Fibroblast of skin of right biceps (primary cell): ENCODE measurements at places on chromosomes 2 and 18.

- DNase-seq = no peak
Observed at GRCh38 chr2:75311521-75311920, 112.2 kb upstream of the TACR1 start.

DNA sequence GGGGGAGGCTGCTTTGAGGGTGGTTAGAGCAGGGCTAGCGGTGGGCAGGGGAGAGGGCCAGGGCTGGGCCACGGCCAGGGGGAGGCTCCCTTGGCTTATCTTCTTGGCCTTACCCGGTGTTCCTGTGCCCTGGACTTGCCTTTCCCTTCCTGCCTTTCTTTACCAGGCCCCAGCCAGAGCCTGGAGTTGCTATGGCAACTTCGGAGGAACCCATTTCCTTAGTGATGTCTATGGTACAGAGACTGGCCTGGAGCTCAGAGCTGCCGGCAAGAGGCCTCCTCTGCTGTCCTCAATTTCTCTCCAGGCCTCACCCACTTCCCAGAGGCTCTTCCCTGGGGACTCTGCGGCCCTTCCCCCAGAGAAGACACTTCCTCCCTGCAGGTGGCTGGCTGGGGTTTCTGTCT lies 11.5 kb downstream of the SPEG start:
- DNase-seq = peak; percentile 73

GRCh38 chr2:10720947-10721395 lies 459 bp upstream of the ATP6V1C2 start:
- no peak for DNase-seq

GRCh38 chr2:45964223-45964841 lies 312.9 kb downstream of the PRKCE start:
- peak; percentile 92 for DNase-seq

DNA sequence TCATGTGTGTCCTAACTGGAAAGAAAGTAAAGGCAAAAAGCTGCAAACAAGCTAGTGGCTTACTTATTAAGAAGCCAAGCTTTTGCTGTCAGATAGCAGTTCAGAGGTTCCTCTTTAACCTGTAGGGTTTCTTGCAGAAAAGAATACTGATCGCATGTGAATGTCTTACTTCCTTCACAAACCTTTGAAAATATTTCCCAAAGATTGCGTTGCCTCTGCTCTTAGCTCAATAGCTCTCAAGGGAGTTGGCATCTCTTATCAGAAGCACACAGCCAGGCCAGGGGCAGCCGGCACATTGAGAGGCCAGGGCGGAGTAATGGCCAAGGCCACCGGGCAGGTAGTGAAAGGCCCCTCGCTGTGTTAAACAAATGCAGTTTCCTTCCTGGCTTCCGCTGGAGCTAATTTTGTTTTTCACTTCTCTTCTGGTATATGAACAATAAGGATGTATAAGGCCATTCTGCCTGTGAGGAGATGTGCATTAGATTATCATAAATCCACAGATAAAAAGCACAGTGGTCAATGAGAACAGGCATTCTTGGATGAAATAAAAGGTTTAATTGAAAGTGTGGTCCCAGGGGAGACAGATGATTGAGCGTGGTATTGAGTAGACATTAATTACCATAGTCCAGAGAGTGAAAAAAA lies 542.4 kb upstream of the NRP2 start:
- no peak for DNase-seq

DNA sequence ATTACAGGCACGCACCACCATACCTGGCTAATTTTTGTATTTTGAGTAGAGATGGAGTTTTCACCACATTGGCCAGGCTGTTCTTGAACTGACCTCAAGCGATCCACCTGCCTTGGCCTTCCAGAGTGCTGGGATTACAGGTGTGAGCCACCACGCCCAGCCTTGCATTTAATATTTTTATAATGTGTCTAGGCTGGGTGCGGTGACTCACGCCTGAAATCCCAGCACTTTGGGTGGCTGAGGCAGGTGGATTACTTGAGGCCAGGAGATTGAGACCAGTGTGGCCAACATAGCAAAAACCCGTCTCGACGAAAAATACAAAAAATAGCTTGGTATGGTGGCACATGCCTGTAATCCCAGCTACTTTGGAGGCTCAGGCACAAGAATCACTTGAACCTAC lies 3.2 kb downstream of the RPL37A start:
- DNase-seq = no peak

DNA sequence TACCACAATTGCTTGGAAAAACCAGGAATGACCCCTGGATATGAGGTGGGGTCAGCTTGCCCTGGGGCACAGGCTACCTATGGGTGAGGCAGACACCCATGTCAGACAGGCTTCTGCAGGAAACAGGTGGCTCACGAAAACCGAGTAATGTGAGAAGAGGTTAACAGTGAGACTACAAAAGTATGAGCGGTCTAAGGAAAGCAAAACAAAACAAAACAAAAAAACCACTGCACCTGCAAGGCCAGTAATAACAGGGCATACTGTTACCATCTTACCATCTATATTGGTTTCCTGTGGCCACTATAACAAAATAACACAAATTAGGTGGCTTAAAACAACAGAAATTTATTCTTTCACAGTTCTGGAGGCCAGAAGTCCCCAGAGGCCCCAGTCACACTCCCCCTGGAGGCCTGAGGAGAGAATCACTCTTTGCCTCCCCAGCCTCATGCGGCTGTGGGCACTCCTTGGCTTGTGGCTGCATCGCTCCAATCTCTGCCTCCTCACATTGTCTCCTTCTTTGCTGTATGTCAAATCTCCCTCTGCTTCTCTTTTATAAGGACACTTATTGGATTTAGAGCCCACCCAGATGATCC lies 86.6 kb upstream of the EPC2 start:
- DNase-seq = no peak

GRCh38 chr2:19504400-19505198 lies 146.2 kb upstream of the OSR1 start:
- peak; percentile 18 for DNase-seq

- DNase-seq = no peak
Observed at GRCh38 chr2:211516537-211516936, 960.1 kb downstream of the CPS1 start.

DNA sequence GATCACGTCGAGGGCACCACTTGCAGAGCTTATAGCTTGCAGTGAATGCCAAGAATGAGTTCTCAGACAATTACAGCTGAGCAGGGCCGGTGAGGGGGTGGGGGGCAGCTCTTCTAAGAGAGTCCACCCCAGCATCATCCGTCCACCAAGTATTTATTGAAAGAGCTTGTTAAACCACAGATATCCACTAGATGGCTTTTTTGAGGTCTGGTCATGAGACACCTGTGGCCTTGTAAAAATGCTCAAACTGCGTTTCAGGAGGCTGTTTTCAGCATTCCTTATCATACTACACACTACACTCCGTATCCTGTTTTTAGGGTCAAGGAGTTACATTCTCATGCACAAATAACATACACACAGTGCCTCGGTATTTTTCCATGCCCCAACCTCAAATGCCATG lies 51.5 kb downstream of the DNAJC10 start:
- peak; percentile 22 for DNase-seq

GRCh38 chr18:40469851-40470250 lies 1485.2 kb upstream of the PIK3C3 start:
- DNase-seq = no peak

DNA sequence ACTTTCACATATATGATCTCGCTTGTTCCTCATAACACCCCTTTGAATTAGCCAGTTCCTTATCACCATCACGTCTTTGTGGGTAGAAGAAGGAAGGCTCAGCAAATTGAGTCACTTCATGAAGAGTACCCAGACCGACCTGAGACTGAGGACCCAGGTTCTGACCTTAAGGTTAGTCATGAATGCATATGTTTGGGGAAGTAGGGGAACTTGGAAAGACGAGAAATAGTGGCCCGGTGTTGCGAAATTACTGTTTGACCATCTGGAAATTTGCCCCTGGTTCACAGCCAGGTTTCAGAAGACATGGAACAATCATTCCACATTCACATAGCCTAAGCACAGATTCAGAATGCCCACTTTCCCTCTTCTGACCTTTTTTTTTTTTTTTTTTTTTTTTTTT lies 59.8 kb downstream of the MEIS1 start:
- peak; percentile 57 for DNase-seq

DNA sequence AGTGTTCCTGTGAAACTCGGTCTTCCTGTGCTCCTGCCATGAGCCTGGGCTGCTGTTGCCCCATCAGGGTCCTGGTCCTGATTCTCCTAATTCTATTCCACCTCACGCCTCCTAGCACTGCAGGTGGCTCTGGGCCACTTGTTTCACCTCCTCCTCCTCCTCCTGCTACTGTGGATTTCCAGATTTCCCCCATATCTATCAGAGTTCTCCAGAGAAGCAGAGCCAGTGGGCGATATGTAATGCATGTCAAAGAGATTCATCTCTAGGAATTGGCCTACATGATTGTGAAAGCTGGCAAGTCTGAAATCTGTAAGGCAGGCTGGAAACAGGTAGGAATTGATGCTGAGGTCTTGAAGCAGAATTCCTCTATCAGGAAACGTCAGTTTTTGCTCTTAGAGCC lies 45.3 kb downstream of the CHRNA1 start:
- DNase-seq = no peak

DNA sequence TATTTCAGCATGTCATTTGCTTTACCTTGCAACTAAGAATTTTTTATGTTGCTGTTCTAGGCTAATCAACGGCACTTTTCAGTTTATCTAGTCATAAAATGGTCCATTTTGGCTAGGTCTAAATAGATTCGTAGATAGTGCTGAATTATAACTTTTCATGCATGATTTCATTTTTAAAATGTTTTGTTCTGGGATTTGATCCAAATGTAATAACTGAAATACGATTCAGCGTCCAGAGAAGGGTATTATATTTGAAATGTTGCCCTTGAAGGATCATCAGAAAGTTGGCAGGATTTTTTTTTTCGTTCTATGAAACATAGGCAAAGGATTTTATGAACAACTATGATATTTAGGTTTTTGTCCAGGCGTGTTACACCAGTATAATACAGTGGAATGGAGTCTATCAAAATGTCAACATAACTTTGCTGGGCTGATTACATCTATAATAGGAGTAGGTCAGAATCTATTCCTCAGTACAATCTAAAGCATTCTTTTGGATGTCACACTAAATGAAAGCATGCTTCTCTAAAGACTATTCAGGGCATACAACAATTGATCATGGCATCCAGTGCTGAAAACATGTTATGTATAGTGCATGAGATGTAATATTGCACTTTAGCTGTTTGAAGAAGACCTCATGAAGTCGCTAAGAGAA lies 24.8 kb downstream of the TTC27 start:
- peak; percentile 35 for DNase-seq
